Activated CD4-positive, alpha-beta T cell treated with anti-CD3 and anti-CD28 coated beads for 4 hours (primary cell): ENCODE measurements at places on chromosomes 4 and X.

DNA sequence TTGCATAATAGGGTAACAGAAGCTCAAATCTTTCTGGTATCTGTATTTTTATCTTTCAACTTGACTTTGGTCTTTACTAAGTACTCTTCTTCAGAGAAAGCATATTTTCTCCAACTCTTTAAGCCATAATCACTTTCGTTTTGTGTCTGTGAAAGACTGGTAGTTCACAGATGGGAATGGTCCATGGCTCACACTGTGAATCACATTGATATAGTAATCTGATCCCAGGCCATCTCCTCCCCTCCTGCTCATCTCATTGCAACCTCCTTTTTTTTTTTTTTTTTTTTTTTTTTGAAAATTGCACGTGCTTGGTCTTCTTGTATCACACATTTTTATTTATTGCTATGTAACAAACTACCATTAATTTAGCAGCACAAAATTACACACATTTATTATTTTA, 694.5 kb upstream of the SLIT2 start:
- no peak for DNase-seq

DNA sequence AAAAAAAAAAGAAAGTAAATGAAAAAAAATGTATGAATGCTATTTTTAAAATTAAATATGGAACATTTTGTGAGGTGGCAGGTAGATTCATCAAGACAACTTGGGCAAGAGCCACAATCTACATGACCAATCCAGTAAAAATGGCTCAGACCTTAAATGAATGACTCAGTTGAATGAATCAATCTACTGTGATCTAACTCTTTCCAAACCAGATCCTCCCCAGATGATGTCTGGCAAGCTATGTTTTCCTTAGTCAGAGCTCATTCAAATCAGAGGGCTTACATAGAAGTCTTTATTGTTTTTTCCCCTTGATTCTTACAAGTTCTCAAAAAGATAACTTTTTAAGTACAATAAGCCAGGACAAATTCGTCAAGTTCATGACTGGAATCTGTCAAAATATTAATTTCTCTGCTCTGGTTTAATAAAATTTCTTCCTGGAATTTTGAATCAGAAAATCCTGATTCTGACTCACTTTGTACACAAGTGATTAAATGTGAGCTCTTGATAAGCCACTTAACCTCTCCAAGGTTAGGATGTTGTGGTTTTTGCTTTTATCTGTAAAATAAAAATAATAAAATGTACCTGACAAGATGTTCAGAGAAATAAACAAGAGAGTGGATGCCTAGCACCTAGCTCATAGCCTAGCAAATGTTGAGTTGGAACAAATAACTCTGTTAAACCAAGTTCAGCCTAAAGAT, 105.6 kb upstream of the SMIM31 start:
- DNase-seq = no peak

GRCh38 chr4:55756208-55756607, 63.4 kb upstream of the EXOC1L start:
- no peak for DNase-seq

DNA sequence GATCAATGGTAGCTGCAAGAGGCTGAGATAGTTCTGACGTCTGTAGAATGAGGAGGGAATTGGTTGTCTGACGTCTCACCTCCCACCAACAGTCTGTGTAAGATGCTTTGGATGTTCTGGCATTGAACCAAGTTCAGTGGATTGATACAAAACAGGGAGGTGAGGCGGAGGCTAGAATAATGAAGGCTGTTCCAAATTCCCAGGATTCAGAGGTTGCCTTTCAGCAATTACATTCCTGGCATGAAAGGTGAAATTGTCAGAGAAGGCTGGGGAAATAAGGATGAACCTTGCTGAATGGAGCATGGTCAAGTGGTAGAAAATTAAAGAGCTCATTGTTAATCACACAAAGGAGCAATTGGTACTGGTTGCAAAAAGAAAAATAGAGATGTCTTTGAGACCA, 241.6 kb downstream of the FBXW7 start:
- DNase-seq = no peak

- no peak for DNase-seq
Measured at GRCh38 chr4:118787844-118788380, 48.0 kb downstream of the SEC24D start.

DNA sequence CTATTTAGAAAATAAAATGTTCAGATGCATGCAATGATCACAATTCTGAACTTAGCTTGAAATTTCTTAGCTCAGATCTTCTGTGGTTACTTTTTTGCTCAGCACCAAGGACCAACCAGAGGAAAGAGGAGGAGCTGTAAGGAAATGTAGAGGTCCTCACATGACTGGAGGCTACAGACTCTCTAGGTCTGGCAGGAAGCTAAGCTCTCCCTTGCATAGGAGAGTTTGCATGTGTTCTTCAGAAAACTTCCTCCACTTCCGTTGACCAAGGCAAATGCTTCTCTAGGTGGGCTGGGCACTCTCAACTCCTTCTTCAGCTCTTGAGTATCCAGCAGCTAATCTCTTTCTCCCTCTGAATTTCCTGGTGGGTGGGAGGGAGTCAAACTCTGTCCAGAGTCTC, 119.6 kb downstream of the BTC start:
- no peak for DNase-seq

GRCh38 chr4:57234252-57234775, 124.1 kb upstream of the IGFBP7 start:
- no peak for DNase-seq
